Activated CD8-positive, alpha-beta memory T cell treated with anti-CD3 and anti-CD28 coated beads for 1 hour (primary cell): ENCODE measurements at places on chromosomes 7 and 10.

DNA sequence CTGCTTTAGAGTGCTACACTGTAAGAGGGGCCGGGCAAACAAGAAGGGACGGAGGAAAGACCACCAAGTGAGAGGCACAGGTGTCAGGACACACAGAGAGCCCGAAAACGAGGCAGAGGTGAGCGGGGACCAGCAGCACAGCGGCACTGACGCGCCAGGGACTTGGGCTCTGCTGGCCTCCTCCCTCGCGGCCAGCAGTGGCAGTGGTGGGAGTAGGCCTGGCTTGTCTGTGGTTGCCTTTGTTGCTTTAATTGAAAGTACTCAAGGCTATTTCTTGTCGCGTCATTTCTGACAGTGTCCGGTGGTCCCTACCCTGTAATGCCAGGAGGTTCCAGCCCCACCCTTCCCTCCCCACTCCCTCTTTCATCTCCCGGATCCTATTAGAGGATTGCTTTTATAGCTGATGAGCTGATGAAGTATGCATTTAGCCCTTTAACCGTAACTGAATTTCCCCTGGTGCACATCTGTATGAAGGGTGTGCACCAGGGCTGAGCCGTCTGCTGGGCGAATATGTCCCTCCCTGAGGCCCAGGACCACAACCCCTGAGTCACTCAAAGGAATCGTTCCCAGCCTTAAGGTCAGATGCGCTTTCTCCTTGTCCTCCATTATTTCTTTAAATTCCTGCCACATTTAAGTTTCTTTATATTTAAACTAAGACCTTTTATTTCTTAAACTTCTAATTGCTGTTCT is 39.5 kb upstream of the FAM20C start:
- DNase-seq, result no peak

DNA sequence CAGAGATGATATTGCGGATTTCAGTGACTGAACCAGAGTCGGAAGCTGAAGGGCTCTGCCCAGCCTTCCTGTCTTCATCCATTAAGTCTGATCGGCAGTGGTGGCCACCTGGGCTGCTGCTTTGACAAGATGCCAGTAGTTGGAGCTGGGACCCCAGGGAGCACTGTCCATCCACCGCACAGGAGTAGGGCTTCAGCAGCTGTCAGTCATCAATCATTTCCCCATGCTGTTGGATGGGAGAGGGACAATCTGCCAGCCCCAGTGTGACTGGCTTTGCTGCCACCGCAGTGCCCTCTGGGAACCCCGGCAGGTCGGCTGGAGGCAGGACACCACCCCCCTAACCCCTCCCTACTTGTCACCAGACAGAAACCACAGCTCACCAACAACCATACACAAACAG is 23.0 kb upstream of the GPR146 start:
- no peak for DNase-seq

- DNase-seq, result no peak
Observed at GRCh38 chr10:89283025-89283935, 18.6 kb upstream of the IFIT2 start.

DNA sequence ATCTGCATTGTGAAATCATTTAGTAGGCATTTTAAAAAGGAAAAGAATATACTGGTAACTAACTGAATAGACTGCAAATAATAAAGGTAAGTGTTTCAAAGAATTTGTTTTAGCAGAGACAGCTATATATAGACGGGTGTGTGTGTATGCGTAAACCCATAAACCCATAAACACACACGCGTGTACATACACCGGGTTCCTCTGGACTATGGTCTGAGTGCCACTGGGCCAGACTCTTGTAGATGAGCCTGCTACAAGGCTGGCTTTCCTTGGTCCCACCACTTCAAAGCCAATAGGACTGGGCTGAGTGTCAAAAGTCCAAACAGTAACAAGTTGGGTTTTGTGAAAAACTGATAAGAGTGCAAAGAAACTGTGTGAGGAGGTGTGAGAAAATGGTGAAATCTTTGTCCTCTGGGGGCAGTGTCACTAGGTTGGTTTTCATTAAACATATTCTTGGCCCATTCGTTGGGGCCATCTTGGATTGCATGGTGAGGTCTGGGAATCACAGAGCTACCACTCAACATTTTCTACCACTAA is 39.8 kb downstream of the GNA12 start:
- no peak for DNase-seq

DNA sequence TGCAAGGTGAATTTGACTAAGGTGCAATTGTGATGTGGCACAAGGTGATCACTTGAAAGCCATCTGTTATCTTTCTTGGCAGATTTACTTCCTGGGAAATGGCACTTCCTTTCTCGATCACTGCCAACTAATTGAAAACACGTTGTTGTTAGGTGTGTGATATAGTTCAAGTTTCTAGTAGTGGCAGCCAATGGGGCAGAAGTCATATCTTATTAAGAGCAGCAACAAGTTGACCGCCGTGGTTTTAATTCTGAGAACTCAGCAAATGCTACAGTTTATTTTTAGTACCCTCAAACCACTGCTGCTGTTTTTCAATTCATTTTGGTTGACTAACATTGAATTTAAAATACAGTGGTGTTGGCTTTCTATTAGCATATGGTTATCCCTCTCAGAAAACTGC is 1.6 kb downstream of the CHN2 start:
- no peak for DNase-seq

- DNase-seq, result no peak
Observed at GRCh38 chr7:26705567-26705966, 158.8 kb downstream of the SKAP2 start.

DNA sequence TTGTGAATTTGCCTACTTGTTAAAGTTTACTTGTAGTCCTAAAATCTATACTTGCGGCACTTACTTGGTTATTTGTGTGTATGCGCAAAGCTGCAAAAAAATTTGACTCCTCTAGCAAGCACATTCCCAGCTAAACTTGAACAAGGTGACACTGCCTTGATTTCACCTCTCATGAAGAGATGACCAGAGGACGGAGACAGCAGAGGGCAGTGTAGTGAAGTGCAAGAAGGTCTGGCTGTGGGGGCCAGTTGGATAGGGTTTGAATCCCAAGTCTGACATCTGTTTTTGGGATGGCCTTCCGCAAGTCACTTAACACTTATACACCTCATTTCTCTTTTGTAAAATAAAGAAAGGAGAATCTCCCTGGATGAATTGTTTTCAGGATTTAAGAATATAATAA is 15.7 kb downstream of the SLK start:
- no peak for DNase-seq

GRCh38 chr10:131702531-131703356 is 198.1 kb upstream of the PPP2R2D start:
- no peak for DNase-seq

DNA sequence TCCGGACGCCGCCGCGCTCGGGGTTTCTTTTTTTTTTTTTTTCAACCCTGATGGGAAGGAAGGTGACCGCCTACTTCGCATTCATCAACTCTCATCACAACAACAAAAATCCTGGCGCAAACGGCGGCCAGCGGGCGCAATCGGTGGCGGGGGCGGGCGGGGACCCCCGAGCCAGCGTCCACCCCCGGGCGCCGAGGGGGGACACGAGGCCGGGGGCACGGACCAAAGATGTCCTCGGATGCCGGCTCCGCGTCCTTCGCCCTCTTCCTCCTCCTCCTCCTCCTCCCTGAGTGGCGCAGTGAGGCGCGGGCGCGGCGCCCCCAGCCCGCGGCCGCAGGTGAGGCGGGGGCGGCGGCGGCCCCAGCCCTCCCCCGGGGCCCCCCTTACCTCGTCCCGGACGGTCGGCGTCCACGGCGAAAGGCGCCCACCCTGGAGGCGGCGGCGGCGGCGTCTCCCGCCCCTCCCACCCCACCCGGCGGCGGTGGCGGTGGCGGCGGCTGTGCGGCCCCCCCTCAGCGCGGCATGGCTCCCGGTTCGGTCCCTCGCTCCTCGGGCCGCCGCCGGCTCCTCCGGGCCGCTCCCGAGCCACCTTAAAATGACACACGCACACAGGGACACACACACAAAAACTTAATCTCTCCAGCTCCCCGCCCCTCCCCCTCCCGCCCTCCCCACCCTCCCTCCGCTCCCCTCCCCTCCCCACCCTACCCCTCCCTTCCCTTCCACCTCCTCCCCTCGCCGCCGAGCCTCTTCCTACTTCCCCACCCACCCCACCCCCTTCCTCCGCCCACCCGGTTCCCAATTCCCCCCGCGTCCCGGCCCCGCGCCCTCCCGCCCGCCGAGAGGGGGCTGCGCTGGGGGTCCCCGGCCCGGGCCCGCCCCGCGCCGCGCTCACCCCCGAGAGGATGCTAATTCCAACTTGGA is at the start of gene CTBP2:
CTBP2 (minus strand) TSS at position 632 of the 924 bp plus-strand sequence.
- DNase-seq, result no peak

- DNase-seq, result no peak
Observed at GRCh38 chr7:66952343-66953043, 31.5 kb downstream of the TMEM248 start.

- DNase-seq, result no peak
Observed at GRCh38 chr10:19775296-19775695, 40.9 kb upstream of the PLXDC2 start.

DNA sequence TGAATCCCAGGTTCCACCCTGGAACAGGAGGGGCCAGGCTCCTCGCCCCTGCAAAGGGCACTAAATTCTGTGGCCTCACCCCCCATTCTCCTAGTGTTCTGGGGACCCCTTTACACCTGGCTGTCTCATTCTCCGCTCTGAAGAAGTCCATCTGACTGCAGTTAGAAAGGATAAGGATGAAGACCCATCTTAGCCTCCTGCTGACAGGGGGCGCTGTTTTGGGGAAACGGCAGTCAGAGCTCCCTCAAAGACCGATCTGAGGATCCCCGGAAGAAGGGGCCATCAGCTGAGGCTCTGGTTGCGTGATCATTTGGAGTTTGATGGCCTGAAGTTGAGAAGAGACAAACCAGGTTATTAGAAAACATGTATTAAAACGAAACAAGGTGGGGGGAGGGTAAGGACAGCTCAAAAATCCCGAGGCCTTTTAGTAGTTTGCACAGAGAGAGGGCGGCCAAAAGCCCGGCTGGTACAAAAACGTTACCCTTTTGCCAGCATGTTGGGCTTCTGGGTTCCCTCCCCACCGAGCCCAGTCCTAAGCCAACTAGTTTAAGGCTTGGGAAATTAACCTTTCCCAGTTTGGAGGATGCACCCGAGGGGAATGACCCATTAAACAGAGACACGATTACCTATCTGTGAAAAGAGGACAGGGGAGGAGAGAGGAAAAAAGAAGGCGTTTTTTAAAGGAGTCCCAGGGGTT is 102.8 kb downstream of the CHN2 start:
- DNase-seq, result no peak

DNA sequence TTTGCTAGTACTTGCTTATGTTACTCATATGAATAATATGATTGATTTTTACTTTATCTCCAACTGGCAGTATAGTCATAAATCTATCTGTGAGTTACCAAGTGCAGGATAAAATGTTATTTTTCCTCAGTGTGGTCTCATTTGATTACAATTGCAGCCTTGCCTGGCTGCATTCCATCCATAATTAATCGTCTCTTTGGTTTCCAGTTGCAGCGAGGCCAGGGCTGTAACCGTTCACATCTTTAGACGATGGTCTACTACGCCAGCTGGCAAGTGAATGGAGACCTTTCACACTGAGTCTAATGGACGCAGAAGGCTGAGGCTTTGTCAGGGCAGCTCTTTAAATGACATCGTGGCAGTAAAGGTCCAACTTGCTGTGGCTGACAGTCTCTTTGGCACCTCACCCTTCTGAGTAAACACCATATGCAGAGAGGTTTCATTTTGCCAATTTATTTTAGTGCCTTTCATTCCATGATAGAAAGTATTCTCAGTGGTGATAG is 84.0 kb downstream of the ARL4A start:
- no peak for DNase-seq

DNA sequence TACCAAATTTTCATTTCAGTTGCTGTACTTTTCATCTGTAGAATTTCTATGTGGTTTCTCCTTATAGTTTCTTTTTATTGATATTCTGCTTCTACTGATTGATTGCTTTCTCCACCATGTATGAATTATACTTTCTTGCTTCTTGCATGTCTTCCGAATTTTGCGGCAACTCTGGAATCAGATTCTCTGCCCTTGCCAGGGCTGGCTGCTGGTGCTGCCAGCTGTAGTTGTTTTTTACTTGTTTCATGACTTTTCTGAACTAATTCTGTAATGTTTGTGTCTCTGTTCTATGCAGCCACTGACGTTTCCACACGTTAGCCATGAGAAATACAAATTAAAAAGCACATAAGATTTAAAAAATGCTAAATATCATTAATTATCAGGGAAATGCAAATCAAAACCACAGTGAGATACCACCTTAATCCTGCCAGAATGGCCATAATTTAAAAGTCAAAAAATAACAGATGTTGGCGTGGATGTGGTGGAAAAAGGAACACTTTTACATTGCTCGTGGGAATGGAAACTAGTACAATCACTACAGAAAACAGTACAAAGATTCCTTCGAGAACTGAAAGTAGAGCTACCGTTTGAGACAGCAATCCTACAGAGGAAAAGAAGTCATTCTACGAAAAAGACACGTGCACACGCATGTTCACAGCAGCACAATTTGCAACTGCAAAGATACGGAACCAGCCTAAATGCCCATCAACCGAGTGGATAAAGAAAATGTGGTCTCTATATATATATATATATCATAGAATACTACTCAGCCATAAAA is 51.5 kb downstream of the MAD1L1 start:
- DNase-seq, result no peak

- no peak for DNase-seq
Observed at GRCh38 chr10:95531994-95532399, 29.2 kb downstream of the SORBS1 start.

- no peak for DNase-seq
Observed at GRCh38 chr7:141355032-141355431, 196.2 kb upstream of the AGK start.

GRCh38 chr10:44339218-44339617 is 45.7 kb downstream of the CXCL12 start:
- DNase-seq, result no peak

- DNase-seq, result no peak
Observed at GRCh38 chr10:22630234-22631174, 83.9 kb downstream of the PIP4K2A start.

GRCh38 chr7:157219154-157219553 is 80.4 kb downstream of the UBE3C start:
- DNase-seq, result no peak

DNA sequence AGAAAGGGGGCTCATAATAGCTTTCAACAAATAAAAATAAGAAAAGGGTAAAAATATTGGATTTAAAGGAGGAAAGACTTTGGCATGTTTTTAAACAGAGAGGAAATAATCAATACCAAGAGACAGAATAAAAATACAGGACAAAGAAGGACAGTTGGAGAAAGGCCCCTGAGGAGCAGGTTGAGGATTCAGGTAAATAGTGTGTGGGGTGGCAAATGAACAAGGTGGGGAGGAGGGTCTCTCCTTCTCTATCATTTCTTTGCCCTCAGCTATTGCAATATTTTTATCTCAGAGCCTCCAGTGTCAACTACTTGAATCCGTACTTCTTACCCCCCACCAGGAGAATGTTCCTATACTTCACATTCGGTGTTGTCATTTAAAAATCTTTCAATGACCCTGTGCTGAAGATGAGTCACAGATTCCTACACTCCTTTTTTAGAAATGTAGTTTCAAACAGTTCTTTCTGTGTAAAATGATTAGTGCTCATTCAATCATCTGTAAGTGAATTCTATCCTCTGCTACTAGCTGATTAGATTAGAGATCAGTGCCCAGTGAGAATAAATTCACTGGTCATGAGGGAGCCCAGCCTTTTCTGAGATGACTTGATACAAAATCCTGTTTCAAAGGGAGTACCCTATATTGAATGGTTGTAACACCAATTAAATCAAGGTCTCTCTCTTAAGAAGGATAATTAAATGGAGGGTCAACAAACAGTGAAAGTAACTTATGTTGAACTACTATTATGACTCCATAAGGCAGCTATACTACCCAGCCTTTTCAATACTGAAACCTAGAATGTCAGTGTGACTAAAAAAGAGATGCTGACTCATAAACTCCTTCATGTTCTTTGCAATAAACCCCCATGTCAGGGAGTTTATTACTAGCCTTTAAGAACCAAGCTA is 50.4 kb upstream of the WNT16 start:
- no peak for DNase-seq
